Kasumi-1 (cell line): ENCODE measurements at places on chromosomes 6 and 20.
A peak's percentile ranks its signal among the peaks of the same experiment; 100 is the strongest.

DNA sequence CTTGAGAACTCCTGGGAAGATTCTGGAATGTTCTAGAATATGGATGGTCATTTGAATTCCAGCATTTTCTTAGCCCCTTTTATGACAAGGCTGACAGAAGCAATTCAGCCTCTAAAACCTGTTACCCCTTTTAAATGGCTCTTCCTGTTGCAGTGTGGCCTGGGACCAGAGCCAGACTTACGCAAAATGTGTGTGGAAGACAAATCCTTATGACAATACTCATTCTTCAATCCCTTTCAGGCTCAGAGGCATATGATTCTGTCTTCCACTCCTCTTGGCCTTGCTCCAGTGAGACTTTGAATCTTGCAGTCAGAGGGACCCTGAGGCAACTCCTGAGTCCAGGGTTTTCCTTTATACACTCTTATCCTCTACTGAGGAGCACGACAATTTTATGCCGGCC is 287.0 kb downstream of the CLIC5 start:
- DNase-seq, result peak; percentile 24

DNA sequence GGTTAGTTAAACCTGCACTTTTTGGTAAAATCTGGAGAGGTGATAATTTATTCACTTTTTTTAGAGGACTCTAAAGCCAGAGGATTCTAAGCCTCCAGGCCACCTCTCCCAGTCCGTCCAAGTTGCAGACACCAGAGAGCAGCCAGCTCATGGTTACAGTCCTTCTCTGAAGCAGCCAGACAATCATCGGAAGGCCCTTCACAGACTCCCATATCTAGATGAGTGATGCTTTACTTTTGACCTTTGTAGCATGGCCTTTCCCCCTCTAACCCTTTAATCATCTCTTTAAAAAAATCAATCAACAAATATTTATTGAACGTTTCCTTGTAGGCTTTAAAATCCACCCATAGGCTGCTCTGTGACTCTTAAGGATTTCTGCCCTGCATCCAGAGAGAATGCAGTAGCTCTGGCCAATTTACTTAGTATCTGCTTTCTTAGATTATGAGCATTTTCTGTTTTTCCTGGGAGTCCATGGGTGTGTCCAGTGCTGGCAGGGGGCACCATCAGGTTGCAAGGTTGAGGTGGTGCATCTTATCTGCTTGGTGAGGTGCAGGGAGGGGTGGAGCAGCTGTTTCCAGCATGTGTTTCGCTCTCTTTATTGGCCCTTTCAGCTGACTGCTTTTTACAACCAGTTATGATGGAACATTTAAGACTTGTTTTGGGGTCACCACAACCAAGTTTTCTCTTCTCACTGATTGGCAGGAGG is 58.6 kb downstream of the JARID2 start:
- no peak for DNase-seq

DNA sequence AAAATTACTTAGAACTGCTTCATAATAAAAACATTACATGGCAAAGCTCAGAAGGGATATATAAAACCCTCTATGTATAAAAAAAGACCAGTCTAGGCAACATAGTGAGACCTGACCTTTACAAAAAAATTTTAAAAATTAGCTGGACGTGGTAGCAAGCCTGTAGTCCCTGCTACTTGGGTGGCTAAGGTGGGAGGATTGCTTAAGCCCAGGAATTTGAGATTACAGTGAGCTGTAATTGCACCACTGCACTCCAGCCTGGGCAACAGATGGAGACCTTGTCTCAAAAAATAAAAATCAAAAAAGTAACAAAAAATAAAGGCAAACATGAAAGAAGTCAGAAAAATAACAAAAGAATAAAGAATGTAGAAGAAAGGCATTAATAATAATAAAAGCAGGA is 21.5 kb upstream of the TPD52L1 start:
- DNase-seq, result no peak

DNA sequence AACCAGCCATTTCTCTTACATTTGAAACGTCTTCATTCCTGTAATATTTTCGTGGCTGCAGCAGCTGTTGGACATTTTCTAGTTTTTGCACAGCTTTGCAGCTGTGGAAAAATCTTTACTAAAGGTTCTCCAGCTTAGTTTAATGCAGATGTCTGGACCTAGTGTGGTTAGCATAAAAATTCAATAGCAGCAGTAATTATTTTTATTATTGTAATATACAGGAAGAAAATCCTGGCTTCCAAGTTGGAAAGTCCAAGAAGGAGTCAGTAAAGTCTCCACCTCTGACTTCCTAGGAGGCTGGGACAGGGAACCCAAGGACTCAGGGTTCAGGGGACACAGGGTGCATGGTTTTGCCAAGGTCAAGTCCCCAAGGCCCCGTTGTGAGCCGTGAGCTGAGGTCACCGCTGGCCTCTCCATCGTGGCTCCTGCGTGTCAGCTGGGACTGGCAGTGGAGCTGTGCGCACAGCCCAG is 230.6 kb downstream of the FNDC1 start:
- no peak for DNase-seq

GRCh38 chr6:165186041-165186440 is 123.4 kb downstream of the C6orf118 start:
- DNase-seq, result no peak

DNA sequence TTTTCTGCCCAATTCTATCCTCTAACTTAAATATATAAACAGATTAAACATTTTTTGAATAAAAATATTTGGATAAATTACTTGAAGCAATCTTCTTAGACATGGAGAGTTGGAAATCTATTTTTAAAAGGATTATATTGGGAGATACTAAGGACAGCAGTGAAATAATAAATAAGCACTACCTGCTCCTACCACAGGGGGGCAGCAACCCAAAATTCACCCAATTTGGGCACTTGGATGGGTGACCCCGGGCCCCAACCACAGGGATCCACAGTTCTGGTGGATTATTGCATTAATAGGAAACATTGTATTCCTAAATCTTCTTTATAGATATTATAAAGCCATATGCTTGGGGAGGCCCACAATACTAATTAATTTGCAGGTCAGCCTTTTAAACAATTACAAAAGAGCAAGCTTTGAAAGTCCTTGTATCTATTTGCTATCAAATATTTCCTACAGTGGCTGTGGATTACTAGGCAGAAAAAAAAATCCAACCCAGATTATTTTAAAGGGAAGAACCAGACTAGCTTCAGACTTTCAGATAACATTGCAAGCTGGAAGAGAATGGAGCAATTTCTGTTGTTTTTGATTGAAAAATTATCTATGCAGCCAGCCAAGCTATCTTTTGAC is 66.4 kb upstream of the PDE10A start:
- DNase-seq, result peak; percentile 10

DNA sequence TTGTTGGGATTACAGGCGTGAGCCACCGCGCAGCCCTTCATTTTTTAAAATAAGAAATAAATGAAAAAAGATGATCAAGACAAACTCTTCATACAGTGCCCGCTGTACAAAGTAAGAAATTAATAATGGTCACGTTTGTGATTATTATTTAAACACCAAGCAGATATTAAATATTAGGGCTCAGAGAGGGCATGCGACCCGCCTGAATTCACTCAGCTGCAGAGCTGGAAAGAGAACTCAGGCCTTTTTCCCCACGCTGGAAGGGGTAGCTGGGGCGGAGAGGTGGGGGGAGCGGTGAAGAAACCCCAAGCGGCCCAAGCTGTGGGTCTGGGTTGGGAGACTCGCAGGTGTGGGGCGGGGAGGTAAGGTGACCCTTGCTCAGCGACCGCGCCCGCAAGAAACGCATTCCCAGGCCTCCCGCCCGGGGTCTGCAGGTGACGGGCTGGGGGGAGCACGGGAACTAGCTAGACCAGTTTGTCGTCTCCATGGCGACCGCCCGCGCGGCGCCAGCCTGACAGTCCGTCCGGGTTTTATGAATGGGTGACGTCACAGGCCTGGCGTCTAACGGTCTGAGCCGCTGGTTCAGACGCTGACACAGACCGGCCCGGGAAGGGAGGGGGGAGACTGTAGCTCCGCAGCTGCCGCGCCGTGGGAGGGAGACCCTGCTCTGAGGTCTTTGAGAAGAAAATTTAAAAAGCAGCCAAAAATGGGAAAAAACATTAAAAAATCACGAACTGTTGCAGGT is 1.1 kb upstream of the ID1 start:
- DNase-seq, result peak; percentile 81

DNA sequence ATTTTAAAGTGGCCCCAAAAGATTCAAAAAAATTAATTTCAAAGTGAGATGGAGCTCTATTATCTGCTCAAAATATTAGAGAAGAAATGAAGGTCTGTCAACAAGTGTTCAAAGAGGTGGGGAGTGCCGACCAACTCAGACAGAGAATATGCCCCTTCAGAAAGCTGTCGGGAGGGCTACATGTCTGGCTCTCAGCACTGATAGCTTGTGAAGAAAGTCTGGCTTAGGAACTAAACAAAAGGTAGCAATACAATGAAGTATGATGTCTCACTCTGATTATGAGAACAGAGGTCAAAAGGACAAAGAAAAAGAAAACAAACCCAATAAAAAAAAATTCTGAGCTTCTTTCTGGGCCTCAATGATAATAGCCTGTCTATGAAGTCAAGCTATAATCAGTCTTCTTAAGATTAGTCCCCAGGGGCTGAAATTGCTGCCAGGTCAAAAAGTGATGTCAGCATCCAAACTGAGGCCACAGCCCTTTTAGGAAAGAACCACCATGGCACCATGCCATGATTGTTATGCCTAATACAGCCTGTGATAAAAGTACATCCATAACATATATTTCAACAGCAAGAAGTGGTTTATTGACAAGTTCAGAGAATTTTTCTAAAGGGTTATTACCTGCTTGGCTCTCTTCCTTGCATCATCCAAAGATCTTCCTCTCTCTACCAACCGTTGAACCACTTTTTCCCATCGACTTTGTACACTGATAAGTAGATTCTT is 150.9 kb downstream of the DST start:
- DNase-seq, result no peak

DNA sequence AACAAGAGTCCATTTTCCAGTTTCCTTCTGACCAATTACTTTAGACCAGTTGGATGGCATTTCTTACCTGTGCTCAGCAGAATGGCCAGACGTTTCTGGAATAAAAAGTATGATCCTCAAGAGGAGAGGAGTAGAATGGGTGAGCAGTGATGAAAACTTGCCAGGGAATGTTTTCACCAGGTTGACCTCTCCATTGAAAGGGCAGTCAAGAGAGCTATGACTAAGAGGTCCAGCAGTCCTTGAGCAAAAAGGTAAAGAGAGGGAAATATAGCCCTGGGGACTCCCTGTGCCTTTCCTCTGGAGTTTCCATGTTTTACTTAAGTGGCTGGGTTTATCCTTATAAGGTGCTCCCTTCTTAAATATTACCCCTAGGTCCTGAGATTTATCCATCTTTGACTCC is 210.9 kb downstream of the TBX18 start:
- DNase-seq, result no peak

GRCh38 chr6:106182455-106182854 is 96.3 kb downstream of the PRDM1 start:
- no peak for DNase-seq

DNA sequence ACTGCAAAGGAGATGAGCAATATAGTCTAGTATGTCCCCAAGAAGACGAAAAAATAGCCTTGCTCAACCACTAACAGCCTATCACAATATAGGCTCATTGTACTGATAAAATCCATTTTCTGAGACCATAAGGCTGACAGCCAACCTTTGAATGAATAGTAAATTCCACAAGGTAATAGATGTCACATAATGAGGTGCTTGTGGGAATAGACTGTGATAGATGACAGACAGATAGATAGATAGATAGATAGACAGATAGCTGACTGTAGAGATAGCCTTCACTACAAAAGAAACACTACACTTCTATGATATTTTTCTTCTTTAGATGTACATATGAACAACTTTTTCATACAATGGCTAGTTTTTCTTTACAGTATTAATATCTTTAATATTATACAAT is 760.3 kb upstream of the NRSN1 start:
- no peak for DNase-seq

DNA sequence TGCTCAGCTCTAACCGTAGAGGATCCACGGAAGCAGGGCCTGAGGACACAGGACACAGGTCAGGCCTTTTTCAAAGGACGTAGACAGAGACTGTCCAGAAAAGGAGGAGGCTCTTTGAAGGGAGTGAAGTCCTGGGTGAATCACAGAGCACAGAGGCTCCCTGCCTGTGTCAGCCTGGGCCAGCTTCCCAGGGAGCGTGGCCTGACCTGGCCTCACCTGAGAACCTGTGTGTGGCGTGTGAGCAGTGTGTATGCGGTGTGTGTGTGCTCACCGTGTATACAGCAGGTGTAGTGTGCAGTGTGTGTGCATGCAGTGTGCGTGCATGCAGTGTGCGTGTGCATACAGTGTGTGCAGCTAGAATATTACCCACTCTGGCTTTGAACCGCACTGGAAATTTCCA is 56.0 kb upstream of the FNDC1 start:
- no peak for DNase-seq

DNA sequence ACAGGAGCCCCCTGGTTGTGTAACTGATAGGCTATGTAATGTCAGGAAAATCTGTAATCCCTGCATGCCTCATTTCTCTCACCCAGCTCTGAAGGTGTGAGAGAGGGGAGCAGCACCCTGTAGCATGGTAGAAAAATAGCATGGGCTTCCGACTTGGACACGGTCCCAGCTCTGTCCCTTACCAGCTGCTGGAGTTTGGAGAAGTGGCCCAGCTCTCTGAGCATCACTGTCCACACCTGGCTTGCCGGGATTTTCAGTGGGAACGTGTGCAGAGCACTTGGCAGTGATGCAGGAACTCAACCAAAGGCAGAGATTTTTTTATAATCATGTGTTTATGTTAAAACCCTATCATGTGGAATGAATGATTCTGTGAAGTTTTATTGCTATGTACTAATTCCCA is 34.6 kb downstream of the STK35 start:
- DNase-seq, result no peak

- no peak for DNase-seq
Measured at GRCh38 chr20:38387953-38388352, 41.7 kb downstream of the LBP start.

- DNase-seq, result no peak
Measured at GRCh38 chr6:167236239-167236571, 54.9 kb upstream of the UNC93A start.

GRCh38 chr6:97501853-97502252 is 218.8 kb upstream of the MMS22L start:
- no peak for DNase-seq

DNA sequence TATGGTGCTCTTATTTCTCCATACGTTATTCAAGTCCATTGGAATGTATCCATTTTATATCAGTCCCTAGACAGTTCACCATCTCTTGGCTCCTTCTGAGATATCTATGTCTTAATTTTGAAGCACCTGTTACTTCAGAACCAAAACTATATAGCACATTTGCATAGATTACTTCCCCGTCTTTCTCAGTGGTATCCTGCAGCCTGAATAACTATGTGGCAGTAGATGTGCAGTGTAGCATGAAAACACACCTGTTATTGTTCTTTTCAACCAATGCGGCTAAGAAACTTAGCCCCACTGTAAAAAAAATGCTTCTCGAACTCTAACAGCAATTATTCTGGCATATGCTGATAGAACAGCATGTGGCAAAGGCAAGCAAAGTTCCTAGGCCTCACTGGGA is 1184.4 kb upstream of the ADGRB3 start:
- DNase-seq, result no peak

GRCh38 chr6:132685009-132685408 is 26.0 kb upstream of the TAAR1 start:
- no peak for DNase-seq

GRCh38 chr6:9346923-9347322 is 911.6 kb upstream of the SLC35B3 start:
- no peak for DNase-seq
